ENCODE measurements at places on chromosomes 3 and 15. TPM values are rescaled to one million over a fixed set of nuclear protein-coding genes. Genes with fewer than 3 reads are reported as not detected.

The RTP3 gene
- not detected for total RNA-seq

The USP8 gene
- total RNA-seq, result 40.4 TPM

The BNC1 gene
- 8.7 TPM for total RNA-seq

The MCCC1 gene
- total RNA-seq, result 26.5 TPM

The LRRC15 gene
- under 0.01 TPM for total RNA-seq

The FETUB gene
- not detected for total RNA-seq

The CRABP1 gene
- not detected for total RNA-seq

The SNTN gene
- total RNA-seq, result not detected

The ISLR gene
- 136 TPM for total RNA-seq

The BTD gene
- 28.0 TPM for total RNA-seq

The SPSB4 gene
- not detected for total RNA-seq

The RYK gene
- 71.1 TPM for total RNA-seq

The HERC2 gene
- total RNA-seq, result 23.4 TPM

The SLC27A2 gene
- total RNA-seq, result not detected

The GOLGA6L24 gene
- total RNA-seq, result not detected

The GADL1 gene
- not detected for total RNA-seq

The ZDHHC19 gene
- not detected for total RNA-seq

The LDHAL6B gene
- total RNA-seq, result not detected

All from myometrial cell (primary cell).